Natural killer cell (primary cell): ENCODE measurements at places on chromosomes 1 and 21. TPM values are rescaled to one million over a fixed set of nuclear protein-coding genes. Genes with fewer than 3 reads are reported as not detected.

- H3K4me3 ChIP-seq: no peak overlapping the region
- DNase-seq: no peak
- H3K4me1 ChIP-seq: peaks cover 14% of the 10 kb centered on the region
- no peaks in the 10 kb centered on the region for H3K36me3 ChIP-seq
Measured at GRCh38 chr1:76075877-76076276, 1.3 kb downstream of the ST6GALNAC3 start.

GRCh38 chr1:6911021-6911941, 126.0 kb downstream of the CAMTA1 start:
- no peaks in the 10 kb centered on the region for H3K4me1 ChIP-seq
- H3K27ac ChIP-seq: no peak overlapping the region
- no peak for DNase-seq

GRCh38 chr1:229092377-229093237, 178.3 kb upstream of the RAB4A start:
- no peak for DNase-seq
- no peaks in the 10 kb centered on the region for H3K4me1 ChIP-seq
- no peak overlapping the region for H3K4me3 ChIP-seq
- H3K27me3 ChIP-seq: no peaks in the 10 kb centered on the region

- no peak for DNase-seq
- no peaks in the 10 kb centered on the region for H3K27me3 ChIP-seq
- no peak overlapping the region for H3K4me3 ChIP-seq
- H3K4me1 ChIP-seq: no peaks in the 10 kb centered on the region
- peaks cover 16% of the 10 kb centered on the region for H3K36me3 ChIP-seq
- H3K27ac ChIP-seq: no peak overlapping the region
Measured at GRCh38 chr1:176165573-176165972, 41.5 kb downstream of the COP1 start.

- H3K27me3 ChIP-seq: no peaks in the 10 kb centered on the region
- H3K36me3 ChIP-seq: peaks cover 20% of the 10 kb centered on the region
- H3K4me3 ChIP-seq: no peak overlapping the region
- no peak for DNase-seq
Measured at GRCh38 chr1:186421446-186421845, 39.5 kb downstream of the PDC start.

DNA sequence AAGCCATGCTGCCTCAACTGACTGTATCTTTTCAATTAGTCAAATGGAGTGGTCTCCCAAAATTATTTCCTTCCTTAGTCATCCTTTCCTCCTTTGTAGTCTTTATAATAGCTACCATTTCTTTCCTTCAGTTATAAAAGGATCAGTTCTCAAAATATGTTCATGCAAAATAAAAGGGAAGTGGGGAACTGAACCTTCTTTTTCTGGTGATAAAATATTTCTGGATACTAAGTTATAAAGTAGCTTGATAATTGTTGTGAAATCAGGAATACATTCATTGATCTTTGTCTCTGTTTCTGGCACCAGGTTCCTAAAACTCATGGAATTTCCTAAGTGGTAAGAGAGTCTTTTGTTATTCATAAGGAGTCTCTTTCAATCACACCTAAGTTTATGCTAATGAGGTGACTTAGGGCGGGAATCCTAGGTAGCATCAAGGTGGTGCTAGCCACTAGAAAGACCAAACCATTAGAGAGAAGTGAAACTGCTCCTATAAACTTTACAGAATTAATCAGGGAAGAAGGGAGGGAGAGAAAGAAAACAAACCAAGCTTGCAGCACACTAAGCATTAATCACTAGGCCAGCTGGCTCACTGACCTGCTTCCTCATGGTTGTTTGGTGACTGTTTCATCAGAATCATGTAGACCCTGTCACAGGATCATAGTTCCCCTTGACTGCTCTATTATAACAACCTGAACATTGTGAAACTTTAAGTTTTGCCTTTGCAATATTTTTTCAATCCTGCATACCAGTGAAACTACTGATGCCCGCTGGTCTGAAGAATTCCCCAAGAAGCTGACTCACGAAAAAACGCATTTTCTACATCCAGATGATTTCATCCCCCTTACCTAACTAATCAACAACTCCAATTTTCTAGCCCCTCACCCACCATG, 161.6 kb upstream of the PTBP2 start:
- no peaks in the 10 kb centered on the region for H3K4me1 ChIP-seq
- H3K4me3 ChIP-seq: no peak overlapping the region
- H3K36me3 ChIP-seq: no peaks in the 10 kb centered on the region

Gene RNU11
- total RNA-seq: not detected

Gene TSPEAR
- not detected for total RNA-seq
